ENCODE measurements at places on chromosomes 2 and 18.

DNA sequence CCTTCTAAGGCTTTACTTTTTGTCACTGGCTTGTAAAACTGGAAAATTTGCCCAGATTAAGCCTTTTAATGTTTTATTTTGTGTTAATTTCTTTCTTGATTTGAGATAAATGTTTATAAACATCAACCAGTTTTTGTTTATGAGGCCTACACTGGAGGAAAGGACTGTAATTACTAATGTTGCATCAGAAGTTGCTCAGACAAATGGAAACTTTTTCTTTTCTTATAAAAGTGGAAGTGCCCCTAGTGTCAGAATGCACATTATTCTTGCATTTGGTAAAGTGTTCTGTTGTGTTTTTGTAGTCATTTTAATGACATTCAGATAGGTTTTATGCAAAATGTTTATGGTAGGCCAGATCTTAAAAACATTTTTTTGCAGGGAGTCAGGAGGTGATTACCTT lies 25.3 kb downstream of the LCLAT1 start:
- DNase-seq, result no peak

DNA sequence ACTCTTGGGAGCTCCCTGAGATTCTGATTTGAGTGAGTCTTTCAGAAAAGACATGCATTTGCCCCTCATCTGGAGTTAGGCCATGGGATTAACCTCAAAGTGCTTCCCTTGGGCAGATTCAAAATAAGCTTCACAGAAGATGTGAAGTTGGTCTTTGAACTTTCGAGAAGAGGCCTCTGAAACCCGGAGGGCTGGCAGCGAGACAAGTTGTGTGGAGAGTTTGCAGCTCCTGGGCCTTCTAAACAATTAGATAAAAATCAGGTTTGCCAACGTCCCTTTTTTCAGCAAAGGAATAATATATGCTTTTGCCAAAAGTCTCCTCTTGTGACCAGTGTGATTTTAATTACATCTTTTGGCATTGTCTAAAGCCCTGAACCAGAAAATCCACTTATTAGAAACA lies 489.7 kb downstream of the SOX11 start:
- DNase-seq, result no peak

DNA sequence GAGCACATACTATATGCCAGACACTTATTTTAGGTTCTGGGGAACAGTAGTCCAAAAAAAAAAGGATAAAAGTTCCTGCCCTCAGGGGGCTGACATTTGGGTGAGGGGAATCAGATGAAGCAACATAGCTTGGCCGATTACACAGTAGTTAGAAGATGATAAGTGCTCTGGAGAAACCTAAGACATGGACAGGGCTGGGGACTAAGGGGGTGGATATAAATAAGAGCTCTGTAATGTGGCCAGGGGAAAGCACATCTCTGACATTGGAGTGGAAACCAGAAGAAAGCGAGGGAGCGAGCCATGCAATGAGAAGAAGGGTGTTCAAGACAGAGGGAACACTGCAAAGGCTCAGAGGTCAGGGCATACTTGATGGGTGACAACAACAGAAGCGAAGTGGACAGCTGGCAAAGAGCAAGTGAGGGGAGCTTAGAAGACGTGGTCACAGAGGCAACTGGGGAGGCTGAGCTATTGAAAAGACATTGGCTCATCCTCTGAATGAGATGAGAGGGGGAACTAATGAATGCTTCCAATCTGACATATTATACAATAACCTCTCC lies 11.4 kb downstream of the TMEM182 start:
- DNase-seq, result no peak

GRCh38 chr2:103364177-103364576 lies 602.3 kb downstream of the TMEM182 start:
- no peak for DNase-seq

DNA sequence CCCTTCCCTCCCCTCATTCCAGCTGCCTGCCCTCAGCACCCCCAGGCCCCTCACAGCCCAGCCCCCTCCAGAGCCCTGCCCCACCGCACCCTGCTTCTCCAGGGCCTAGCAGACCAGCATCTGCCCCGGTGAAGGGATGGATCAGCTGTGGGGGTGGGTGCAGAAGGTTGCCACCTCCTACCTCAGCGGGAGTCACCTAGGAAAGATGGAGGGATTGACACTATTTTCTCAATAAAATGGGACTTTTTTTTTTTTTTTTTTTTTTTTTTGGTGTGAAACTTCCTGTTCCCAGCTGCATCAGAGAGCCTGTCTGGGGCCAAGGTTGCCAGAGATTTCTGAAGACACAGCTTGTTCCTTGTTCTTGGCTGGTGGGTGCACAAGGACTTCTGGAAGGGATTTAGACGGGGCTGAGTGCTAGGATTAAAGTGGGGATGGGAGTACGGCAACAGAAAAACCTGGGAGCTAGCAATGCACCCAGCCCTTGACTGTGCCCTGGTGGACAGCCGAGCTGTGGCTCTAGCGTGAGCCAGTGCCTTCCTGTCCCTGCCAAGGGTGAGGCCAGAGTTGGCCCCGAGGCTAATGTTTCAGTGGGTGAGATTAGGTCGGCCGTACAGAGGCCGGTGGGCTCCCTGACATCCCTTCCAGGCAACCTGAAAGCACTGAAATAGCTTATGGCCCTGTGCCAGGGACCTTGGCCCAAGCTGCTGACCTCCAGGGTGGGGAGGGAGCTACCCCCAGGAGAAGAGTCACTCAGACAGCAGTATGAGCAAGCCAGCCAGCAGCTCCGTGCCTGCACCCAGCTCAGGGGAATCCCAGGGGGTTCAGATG lies 4.6 kb downstream of the B3GNT7 start:
- DNase-seq, result no peak

GRCh38 chr2:74261204-74261864 lies 62.9 kb downstream of the MTHFD2 start:
- no peak for DNase-seq

DNA sequence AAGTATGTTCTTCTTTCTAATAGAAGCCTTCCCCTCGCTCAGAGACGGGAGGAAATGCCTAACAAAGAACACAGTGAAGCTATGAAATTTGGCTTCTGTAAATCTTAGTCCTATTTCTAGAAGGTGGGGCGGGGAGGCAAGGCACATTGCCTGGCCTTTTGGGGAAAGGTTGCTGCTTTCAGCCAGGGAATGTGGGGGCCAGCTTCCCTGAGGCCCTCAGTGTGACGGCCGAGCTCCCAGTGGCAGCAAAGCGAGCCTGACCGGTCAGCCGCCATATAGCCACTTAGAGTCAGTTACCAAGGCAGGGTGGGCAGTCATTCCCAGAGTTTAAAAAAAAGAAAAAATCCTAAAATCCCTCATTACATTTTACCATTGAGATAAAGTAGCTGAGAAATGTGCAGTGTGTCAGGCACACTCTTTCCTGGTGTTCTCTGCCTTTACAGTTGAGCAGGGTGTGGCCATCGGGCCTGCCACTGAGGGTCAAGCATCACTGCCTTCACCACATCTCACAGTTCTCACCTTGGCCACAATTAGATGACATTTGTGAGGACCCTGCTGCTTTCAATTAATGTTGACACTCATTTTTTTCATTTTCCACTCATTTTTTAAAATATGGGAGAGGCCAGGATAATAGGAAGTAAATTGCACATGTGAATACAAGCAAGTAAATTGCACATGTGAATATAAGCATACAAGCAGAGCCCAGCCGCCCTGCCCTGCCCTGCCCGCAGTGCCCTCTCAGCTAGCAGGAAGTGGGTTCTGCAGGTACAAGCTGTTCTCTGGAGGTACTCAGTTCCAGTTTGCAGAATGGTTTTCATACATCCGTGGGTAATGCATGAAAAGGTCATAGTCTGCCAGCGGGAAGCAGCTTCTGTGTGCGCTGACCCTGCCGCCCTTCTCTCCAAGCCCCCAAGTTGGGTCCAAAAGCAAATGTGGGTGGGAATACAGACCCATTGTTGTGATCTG lies 76.9 kb downstream of the WDSUB1 start:
- no peak for DNase-seq

Data from stimulated activated CD4-positive, alpha-beta T cell treated with anti-CD3 and anti-CD28 coated beads, Interleukin-1b, Interleukin-23, amount 100 ng/mL, for 1 hour (primary cell).